ENCODE measurements at places on chromosomes 1 and 21.

GRCh38 chr1:175163702-175164101 lies 28.9 kb downstream of the KIAA0040 start:
- no peak for DNase-seq

DNA sequence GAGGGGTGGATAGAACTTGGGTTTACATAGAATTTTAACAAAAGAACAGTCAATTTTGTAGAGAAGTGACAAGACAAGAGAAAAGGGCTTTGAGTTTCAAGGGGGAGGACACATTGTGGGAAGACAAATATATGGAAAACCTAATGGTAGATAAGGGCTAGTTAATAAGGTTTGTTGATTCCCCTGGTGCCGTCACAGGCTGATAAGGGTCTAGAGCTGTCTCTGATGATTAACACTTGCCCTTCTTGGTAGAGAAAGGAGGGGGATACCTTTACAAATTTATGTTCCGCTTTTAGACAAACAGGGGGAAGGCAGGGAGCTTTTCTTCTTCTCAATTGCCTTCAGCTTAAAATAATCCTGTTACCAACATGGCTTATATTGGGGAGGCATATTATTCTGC lies 124.3 kb downstream of the ETS2 start:
- DNase-seq, result no peak

DNA sequence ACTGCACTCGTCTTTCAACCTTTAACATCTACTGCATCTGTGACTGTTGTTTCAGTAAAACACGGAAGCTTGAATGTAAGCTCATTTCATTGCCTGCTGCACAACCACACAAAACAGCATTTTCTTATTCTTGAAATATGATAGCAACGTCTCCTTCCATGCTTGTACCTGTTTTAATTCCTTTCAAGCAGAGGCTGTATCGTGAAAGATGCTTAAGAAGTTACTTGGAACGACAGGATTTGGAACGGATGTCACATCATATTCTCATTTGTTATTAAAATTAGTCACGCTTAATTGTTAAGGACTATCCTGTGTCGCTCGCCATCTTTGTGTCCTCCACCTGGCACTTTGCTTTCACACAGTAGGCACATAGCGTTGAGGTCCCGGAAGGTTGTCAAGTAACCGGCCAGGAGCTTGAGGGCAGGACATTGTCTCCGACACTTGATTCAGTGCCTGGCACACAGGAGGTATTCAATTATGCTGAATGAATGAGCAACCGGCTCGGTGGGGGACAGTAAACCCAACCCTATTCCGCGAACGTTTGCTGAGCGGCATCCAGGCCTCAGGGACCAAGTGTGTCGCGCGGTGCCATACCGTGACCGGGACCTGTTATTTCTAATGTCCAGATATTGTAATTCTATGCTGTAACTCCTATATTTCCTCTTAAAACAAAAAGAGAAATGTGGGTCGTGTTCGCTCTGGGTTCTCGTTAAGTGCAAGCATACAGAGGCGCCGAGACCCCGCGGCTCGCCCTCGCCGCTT lies 499 bp upstream of the SH3GLB1 start:
- DNase-seq, result peak; percentile 28

- no peak for DNase-seq
Measured at GRCh38 chr1:214364786-214365295, 83.9 kb downstream of the SMYD2 start.

- no peak for DNase-seq
Measured at GRCh38 chr1:238672262-238672661, 714.1 kb upstream of the CHRM3 start.

- DNase-seq, result no peak
Measured at GRCh38 chr21:36255663-36256062, 64.3 kb upstream of the MORC3 start.

GRCh38 chr1:44405798-44406736 lies 1.0 kb downstream of the RNF220 start:
- peak; percentile 14 for DNase-seq

DNA sequence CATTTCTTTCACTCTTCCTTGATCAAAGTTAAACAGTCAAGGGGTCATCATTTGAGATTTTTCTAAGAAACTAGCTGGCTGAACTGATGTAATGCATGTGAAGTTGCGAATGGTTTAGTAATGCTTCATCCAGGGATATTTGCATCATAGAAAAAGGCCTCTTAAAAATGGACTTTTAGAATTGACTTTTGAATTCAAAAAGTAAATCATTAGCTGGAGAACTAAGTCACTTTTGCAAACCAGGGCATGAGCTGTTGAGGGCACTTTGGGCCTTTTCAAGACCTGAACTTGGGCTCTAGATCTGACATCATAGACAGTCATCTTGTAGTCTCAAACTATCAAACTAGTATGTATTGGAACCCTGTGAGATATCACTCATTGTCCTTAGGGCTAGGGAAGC lies 85.0 kb downstream of the GRIK1 start:
- no peak for DNase-seq

DNA sequence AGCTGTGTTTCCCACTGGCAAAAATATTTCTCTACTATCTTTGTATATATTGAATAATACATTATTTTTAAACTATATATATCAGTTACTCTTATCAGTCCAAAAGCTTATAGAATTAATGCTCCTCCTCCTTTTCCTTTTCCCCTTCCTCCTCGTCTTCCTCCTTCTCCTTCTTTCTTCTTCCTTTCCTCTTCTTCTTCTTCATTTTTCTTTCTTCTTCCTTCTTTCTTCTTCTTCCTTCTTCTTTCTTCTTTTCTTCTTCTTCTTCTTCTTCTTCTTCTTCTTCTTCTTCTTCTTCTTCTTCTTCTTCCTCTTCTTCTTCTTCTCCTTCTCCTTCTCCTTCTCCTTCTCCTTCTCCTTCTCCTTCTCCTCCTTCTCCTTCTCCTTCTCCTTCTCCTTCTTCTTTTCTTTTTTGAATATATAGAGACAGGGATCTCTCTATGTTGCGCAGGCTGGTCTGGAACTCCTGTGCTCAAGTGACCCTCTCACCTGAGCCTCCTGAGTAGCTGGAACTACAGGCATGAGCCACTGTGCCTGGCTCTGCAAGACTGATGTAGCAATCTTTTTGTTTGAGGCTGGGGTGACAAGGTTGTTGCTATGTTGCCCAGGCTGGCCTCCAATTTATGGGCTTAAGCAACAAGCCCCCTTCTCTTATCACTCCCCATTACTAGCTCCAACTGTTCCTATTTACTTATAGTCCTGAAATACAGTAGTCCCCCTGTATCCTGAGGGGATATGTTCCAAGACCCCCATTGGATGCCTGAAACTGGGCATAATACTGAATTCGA lies 47.4 kb downstream of the MAGI3 start:
- no peak for DNase-seq

GRCh38 chr1:67847466-67847865 lies 14.2 kb upstream of the GNG12 start:
- no peak for DNase-seq

GRCh38 chr1:32014199-32014947 lies 705 bp downstream of the KHDRBS1 start:
- DNase-seq, result peak; percentile 10

DNA sequence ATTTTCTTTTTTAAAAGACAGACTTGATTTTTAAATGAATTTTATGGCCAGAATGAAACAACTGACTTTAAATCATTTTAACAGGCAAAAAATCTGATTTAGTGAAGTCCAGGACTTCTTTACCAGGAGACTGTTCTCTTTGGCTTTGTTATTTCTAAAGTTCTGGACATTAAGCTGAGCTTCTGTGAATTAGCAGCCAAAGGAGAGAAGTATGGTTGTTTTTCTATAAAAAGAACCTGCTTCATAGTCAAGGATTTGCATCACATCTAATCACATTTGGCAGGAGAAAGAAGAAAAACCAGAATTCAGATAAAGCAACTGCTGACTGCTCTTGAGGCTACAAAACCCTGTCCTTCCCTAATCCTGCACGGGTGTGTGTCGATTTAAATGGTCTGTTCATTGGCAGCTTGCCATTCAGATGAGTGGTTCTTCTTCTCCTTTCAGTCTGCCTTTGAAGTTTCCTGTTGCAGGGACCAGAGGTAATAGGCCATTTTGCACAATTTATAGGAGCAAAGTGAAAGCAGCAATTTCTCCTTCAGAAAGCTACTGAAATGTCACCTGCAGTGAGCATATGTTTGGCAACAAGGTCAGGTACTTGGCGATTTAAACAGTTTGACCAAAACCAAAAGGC lies 215.4 kb downstream of the OLFM3 start:
- DNase-seq, result no peak

- DNase-seq, result peak; percentile 6
Measured at GRCh38 chr1:179082333-179082998, 596 bp downstream of the TOR3A start.

GRCh38 chr1:243646841-243647240 lies 203.2 kb downstream of the AKT3 start:
- DNase-seq, result no peak

GRCh38 chr1:2460203-2460602 lies 15.9 kb upstream of the PLCH2 start:
- DNase-seq, result no peak

- no peak for DNase-seq
Measured at GRCh38 chr1:234777856-234778220, 167.9 kb upstream of the IRF2BP2 start.

GRCh38 chr1:211331011-211331709 lies 4.5 kb downstream of the TRAF5 start:
- DNase-seq, result no peak

DNA sequence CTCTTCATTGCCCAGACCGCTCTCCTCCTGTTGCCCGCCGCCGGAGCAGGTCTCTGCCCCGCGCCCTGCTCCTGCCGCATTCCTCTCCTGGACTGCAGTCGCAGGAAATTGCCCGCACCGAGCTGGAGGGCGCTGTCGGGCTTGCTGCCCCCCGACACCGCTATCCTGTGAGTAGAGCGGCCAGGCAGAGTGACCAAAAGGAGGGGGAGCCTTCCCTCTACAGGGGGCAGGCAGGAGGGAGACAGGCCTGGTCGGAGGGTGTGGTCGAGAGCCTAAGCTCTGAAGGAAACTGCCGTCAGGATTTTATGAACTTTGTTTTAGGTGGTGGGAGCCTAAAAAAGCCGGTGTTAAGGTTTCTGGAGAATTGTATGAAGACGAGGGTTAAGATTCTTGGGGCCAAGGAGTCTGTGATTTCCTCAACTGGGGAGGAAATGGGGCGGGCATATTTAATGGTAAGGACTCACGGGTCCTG lies 517 bp downstream of the LRIG2 start:
- no peak for DNase-seq

DNA sequence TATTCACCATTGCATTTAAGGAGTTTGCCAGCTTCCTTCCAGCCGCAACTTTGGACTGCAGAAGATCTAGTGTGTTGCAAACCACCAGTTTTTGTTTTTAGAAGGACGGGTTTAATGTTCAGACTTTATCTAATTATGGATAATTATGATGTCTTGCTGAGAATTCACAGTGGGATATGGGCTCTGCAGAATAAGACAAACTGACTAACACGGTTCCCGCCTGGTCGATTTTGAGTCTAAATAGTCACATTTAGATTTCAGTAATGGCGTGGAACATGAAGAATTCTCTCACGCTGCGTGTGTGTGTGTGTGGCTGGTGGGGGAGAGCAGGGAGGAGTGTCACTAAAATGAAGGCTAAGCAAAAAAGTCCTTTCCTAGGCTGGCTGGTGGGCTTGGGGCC lies 48.5 kb upstream of the DMRTB1 start:
- DNase-seq, result no peak

GRCh38 chr1:21089299-21089698 lies 87.4 kb downstream of the EIF4G3 start:
- DNase-seq, result no peak
